ENCODE measurements at places on chromosomes 3 and 15.
A peak's percentile ranks its signal among the peaks of the same experiment; 100 is the strongest.

GRCh38 chr3:55673764-55674163, 186.7 kb upstream of the WNT5A start:
- no peak for DNase-seq

DNA sequence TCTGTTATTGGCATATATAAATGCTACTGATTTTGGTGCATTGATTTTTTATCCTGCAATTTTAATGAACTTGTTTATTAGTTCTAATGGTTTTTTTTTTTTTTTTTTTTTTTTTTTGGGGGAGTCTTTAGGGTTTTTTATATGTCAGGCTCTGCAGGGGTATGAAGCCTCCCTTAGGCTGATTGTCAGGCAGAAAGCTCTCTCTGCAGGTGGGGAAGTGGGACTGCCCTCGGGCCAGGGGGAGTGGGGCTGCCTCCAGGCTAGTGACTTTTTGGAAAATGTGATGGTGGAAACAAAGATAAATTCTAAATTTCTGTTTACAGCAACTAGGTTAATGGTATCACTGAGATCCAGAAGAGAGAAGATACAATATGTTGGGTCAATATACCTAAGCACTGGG, 14.4 kb upstream of the NAALADL2 start:
- DNase-seq = no peak

DNA sequence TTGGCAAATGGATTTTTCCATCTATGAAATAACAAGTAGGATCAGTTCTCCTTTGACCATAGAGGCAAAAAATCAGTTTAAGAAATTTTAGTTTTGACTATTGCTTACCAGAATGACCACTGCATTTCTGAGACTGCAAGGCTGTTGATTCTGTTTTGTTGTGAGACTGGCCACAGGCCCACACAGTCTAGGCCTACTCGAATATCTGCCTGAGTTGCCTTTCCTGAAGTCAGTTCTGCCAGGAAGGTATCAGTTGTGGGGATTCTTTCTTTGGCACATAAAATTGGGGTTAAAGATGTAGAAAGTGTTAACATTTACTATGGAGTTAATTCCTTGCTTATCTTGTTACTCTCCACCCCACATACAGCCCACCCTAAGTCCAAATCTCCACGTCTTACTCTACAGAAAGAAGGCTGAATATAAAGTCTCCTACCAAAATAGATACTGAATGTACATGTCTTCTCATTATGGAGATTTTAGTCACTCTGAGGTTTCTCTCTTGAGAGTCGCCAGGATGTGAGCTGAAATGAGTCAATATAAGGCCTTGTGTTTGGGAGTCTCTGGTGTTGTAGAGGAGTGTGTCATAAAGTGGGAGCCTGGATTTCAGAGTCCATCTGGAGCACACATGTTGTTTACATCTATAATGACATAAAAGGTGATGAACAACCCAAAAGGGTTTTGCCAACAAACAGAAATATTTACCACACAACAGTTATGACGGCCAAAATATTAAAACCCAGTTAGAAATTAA, 45.0 kb upstream of the WWTR1 start:
- no peak for DNase-seq

- DNase-seq = no peak
These were observed 46.9 kb upstream of the COL6A6 start for GRCh38 chr3:130470126-130470525.

- DNase-seq = no peak
These were observed 28.5 kb upstream of the SLC7A14 start for GRCh38 chr3:170614214-170614966.

GRCh38 chr3:11903047-11903446, 56.4 kb upstream of the TAMM41 start:
- DNase-seq = no peak

GRCh38 chr15:41230650-41231421, at the start of the genes CHP1 and EXD1:
CHP1 (plus strand) TSS chr15:41231268; CDS start chr15:41231383, 115 bp downstream.
EXD1 (minus strand) TSS chr15:41230757; CDS start chr15:41226575, 4,182 bp downstream.
- DNase-seq = peak; percentile 92

GRCh38 chr3:30435861-30436331, 170.5 kb upstream of the TGFBR2 start:
- DNase-seq = no peak

All from NCI-H510A (cell line).